Activated naive CD4-positive, alpha-beta T cell treated with anti-CD3 and anti-CD28 coated beads, Interleukin-2, amount 10 ng/mL, durations not matched to agents 7 days and 5 days (primary cell): ENCODE measurements at places on chromosomes 1 and 21.

DNA sequence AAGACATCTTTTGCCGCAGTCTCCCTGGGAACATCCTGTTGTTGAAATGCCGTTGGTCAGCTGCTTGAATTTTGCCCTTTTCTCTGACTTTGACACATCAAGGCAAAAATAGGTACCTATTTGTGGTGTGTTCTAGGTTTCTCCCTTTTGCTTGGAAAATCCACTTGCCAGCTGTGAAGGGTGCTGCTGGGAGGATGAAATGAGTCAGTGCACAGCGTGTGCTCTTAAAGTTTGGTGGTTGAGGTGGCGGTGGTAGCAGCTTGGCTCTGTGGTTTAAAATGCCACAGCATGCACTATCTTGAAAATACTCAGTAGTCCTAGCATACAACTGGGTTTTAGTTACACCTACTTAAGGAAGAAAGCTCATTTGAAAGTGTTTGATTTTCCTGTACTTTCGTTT lies 183.8 kb downstream of the DHRS3 start:
- DNase-seq: peak; percentile 82

- DNase-seq: peak; percentile 93
Measured at GRCh38 chr1:234610666-234611224, 767 bp upstream of the IRF2BP2 start.

DNA sequence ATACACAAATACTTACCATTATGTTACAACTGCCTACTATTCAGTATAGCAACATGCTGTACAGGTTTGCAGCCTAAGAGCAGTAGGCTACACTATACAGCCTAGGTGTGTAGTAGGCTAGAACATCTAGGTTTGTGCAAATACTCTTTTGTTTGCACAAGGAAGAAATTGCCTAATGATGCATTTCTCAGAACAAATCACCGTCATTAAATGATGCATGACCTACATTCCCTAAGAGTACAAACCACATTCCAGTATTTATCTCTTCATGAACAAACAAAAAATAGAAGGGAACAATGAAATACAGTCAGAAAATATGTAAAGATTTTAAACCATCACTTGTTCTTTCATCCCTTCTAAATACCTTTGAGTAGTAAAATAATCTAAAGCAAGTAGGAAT lies 109.7 kb upstream of the HP1BP3 start:
- no peak for DNase-seq

DNA sequence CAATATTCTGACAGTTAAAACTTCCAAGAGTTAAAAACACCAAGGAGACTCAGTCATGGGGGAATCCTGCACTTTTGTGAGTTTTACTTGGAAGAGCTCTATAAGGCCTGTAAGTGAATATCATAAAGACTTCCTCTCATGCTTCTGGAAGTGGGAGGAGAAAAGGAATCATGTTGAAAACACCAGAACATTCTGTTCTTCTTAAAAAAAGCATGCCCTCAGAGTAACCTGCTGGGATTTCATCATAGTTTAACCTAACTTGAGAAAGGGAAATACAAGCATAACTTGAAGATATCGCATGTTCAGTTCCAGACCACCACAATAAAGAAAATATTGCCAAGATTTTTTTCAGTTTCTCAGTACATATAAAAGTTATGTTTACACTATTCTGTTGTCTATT lies 51.9 kb downstream of the COL11A1 start:
- DNase-seq: no peak

DNA sequence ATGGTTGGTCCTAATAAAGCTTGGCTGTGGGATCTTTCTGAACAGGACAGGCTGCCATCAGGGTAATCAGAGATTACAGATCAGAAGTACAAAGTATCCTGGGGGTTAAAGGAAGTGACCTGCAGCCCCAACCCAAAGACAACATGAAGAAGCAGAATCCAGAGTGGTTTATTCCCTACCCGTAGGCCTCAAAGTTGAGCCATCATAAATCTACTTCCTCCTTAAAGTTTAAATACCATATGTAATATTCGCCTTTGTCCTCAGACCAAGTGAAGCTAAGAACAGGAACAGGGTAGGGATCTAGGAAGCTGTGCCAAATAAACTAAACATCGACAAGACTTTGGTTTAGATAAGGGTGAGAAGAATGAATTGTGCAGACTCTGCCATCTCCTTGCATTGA lies 15.9 kb upstream of the DHX9 start:
- no peak for DNase-seq

DNA sequence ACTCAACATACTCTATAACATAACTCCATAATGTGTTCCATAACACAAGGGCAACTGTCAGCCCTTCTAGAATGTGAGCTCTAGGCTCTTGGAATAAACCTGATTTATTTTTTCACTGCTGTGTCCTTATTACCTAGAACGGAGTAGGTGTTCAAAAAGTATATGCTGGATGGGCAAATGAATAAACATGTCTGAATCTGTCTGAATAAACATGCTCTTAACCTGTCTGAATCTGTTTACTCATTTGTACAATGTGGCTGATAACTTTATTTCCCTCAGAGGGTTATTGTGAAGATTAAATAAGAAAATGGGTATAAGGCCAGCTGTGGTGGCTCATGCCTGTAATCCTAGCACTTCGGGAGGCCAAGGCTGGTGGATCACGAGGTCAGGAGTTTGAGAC lies 42.3 kb downstream of the AZIN2 start:
- DNase-seq: no peak

DNA sequence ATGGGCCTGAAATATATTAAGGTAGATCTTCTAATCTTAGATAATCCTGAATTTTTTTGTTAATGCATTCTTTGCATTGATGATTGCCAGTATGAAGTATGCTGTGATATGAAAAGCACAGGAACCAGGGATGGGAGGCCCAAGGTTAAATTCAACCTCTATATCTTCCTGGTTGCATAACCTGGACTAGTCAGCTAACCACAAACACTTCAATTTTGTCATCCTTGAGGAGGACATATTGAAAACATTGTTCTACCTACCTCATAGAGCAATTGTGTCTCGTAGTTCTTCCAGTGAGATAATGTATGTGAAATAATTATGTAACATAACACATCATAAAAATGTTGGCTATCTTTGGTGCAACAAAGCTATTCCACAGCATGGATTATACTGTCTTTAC lies 25.6 kb downstream of the PDC start:
- DNase-seq: no peak

- no peak for DNase-seq
Measured at GRCh38 chr1:179781962-179782361, 38.9 kb downstream of the FAM163A start.
